ENCODE measurements at places on chromosomes 11 and 22.

DNA sequence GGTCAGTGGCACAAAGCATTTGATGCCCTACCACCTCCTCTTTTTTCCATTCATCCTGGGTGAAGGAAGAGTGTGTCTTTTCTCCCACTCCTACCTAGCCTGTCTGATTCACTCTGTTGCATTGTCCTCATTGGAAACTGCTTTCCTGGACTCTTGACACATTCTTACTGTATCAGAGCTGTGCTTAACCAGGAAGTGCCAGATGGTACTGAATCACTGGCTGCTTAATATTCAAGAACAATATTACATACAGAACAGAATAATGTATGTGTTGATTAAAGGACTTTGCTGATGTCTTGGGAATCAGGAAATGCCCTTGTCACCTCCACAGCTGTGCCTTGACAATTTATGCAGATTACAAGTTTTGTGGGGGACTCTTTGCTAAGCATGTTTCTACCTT, 44.4 kb downstream of the SVIP start:
- no peak for DNase-seq

DNA sequence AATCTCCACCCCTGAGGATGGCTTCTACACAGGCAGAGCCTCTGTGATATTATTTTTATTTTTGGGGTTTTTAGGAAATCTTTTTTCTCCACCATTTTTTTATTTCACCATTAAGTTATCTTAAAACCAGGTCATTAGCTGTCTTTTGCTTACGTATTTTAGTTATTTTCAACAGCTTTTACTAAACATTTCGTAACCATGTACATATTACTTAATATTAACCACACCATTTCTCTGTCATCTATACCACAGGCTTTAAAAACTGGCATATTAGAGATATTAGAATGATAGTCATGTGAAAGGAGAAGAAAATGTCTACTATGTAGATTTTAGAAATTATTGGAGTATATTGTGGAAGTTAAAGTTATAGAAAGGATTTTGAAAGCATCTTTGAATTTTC, 37.4 kb downstream of the YAP1 start:
- no peak for DNase-seq

- no peak for DNase-seq
Measured at GRCh38 chr22:28819253-28820096, 19.1 kb upstream of the XBP1 start.

GRCh38 chr11:119496997-119497396, 74.0 kb upstream of the THY1 start:
- no peak for DNase-seq

DNA sequence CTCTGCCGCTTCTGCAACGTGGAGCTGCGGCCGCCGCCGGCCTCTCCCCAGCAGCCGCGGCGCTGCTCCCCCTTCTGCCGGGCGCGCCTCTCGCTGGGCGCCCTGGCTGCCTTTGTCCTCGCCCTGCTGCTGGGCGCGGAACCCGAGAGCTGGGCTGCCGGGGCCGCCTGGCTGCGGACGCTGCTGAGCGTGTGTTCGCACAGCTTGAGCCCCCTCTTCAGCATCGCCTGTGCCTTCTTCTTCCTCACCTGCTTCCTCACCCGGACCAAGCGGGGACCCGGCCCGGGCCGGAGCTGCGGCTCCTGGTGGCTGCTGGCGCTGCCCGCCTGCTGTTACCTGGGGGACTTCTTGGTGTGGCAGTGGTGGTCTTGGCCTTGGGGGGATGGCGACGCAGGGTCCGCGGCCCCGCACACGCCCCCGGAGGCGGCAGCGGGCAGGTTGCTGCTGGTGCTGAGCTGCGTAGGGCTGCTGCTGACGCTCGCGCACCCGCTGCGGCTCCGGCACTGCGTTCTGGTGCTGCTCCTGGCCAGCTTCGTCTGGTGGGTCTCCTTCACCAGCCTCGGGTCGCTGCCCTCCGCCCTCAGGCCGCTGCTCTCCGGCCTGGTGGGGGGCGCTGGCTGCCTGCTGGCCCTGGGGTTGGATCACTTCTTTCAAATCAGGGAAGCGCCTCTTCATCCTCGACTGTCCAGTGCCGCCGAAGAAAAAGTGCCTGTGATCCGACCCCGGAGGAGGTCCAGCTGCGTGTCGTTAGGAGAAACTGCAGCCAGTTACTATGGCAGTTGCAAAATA, 816 bp downstream of the PDE3B start:
- peak; percentile 48 for DNase-seq

- no peak for DNase-seq
Measured at GRCh38 chr11:33877038-33877437, 14.8 kb downstream of the LMO2 start.

DNA sequence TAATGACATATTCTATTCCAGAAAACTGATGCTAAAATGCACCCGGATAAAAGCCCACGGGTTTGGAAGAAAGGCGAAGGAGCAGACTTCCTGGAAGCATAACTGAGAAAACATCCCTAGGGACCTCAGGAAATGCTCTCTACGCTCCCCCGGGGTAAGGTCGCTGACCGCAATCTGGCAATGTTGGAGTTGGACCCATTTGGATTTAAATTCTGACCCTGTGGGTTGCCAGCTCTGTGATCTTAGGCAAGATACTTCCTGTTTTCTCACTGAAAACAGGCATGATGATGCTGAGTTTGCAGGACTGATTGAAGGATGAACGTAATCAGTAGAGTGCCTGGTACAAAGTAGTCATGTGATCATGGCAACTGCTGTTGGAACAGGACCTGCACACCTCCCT, 1054.0 kb downstream of the NTM start:
- no peak for DNase-seq

GRCh38 chr11:113876074-113876797, 864 bp upstream of the USP28 start:
- DNase-seq, result no peak

DNA sequence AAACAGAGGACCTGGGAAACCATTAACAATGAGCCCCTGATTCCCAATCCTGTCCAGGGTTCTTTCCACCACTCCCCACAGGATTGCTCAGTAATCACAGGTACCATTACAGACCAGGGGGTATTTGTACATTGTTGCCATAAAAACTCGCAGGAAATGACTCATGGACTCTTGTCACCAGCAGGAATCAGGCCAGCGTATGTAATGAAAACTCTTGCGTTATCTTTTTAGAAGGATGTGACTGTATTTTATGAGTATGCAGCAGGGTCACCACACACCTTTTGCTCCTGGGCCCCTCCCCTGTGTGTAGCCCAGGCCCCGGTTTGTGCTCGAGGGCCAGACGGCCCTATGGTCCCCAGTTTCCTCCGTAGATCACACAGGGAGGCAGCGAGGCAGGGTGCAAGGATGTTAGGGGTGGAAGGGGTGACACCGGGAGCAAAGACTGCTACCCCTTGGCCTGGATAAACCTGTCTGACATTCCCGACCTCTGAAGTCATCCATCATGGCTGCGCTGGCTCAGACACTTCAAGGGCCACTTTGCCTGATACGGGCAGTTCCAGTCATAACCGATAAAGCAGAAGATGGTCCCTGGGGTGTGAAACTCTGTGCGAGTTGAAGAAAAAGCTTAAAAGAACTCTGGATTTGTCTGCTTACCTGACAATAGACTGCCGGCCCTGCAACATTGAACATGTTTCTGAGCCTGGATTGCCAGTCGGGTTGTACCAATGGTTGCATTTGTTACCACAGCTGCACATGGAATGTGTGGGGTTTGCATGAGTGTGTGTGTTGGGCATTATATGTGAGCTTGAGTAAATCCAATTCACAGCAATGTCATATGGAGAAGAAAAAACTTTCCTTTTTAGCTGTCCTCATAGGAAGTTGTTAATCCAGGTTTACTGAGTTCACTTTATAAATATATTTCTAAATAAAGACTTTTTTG, 56.9 kb downstream of the MICAL2 start:
- DNase-seq, result no peak
